ENCODE measurements at places on chromosomes 3 and 15.
A peak's percentile ranks its signal among the peaks of the same experiment; 100 is the strongest.

GRCh38 chr3:187931101-187931500 is 185.8 kb upstream of the BCL6 start:
- H3K27ac ChIP-seq, result no peak overlapping the region
- peaks cover 8% of the 10 kb centered on the region for H3K4me1 ChIP-seq
- H3K36me3 ChIP-seq, result no peaks in the 10 kb centered on the region
- no peak for DNase-seq
- no peaks in the 10 kb centered on the region for H3K27me3 ChIP-seq
- no peak overlapping the region for H3K4me3 ChIP-seq

- H3K4me1 ChIP-seq, result no peaks in the 10 kb centered on the region
- H3K36me3 ChIP-seq, result no peaks in the 10 kb centered on the region
- H3K27me3 ChIP-seq, result no peaks in the 10 kb centered on the region
These were observed 26.0 kb downstream of the CYP19A1 start for GRCh38 chr15:51312166-51313073.

- H3K4me3 ChIP-seq, result no peak overlapping the region
- peaks cover 7% of the 10 kb centered on the region for H3K4me1 ChIP-seq
- DNase-seq, result no peak
- H3K27me3 ChIP-seq, result no peaks in the 10 kb centered on the region
- peak overlapping the region; percentile 24 for H3K27ac ChIP-seq
These were observed 97.6 kb downstream of the FRMD4B start for GRCh38 chr3:69288161-69288895.

GRCh38 chr15:68283401-68283800 is 5.9 kb downstream of the FEM1B start:
- no peaks in the 10 kb centered on the region for H3K27me3 ChIP-seq
- H3K4me3 ChIP-seq, result no peak overlapping the region
- no peak overlapping the region for H3K27ac ChIP-seq

GRCh38 chr3:193872265-193872753 is 263.6 kb upstream of the HES1 start:
- no peaks in the 10 kb centered on the region for H3K36me3 ChIP-seq
- peak; percentile 81 for DNase-seq
- H3K27ac ChIP-seq, result peak overlapping the region; percentile 2
- H3K4me3 ChIP-seq, result no peak overlapping the region
- peaks cover 10% of the 10 kb centered on the region for H3K27me3 ChIP-seq
